ENCODE measurements at places on chromosomes 6 and 20.

DNA sequence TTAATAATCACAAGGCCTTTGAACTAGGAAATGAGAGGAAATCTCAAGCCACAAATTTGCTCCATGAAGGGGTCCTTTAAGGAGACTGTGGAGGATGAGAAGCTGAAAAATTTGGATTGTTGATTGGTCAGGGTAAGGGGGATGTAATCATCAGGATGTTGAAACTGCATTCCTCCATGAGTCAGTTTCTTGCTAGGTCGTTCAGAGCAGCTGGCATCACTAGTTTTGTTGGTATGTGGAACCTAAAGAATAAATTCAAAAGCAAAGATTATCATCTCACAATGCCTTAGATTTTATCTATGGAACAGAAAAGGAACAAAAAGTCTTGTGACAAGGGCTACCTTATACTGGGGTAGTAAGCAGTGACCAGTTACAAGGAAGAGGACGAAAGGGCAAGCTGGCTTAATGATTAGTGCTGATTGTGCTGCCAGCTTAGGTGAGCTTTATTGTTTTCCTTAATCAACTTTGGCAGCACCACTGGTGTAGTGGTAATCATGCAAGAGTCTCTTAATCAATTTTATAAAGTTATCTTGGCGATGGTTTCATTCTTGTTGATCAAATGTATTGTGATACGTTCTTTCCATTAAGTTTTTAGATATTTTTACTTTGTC lies 36.6 kb downstream of the CRISP2 start:
- DNase-seq = no peak

DNA sequence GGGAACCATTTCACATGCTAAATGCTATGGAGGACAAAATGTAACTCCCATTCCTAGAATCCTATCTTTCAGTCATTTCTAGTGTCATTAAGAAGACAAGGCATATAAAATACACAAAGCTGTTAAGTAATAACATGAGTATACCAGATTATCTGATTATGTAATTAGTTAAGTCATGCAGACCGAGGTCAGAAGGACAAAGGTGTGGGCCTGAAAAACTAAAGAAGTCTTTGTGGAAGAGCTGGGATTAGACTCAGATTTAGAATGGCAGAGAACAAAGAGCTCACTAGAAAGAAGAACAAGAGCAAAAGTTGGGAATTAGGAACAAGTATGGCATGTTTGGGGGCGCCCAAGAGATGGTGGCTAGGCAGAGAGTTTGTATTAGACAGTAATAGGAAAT lies 37.0 kb downstream of the EFHC1 start:
- DNase-seq = no peak

DNA sequence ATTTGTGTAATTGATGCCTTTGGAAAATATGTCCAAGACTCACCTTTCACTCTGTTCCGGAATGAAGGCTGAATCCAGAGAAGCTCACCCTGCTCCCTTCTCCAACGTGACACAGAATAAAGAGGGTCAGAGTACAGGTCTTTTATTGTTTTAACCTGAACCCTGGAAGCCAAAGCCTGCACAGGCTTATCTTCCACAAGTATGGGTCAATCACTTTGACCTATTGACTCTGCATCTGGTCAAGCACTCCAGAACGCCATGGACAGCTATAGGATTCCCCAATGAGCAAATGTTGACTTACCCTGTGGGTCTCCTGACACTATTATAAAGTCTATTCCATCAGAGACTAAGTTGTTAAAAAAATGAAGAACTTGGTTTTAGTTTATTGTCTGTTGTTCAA lies 158.4 kb upstream of the MYLIP start:
- no peak for DNase-seq

DNA sequence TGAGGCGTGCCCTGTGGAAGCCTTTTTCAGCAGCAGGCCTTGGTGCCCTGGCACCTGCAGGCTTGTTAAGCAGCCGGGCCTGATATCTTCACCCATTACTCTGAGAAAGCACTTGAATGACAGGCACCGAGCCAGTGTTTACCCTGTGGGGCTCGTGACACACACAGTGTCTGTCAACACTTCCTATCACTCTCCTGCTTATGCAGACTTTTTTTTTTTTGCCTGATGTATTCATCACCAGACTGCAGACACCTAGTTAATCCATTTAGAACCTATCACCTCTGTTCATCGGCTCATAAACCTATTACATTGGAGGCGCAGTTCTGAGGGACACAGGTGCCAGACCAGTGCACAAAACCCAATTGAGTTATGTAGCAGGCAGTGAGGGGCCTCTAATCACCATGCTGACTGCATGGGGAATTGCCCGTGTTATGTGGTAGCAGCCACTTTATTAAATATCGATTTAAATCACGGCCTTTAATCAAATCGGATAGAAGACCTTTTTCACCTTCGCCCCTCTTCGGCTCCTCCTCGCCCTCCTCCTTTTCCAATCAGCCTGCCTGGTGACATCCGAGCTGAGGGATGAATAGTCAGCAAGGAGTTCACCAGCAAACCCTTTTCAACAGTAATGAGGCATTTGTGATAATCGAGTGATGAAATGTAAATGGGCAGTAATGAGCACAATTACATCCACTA lies 962.9 kb upstream of the SLC35B3 start:
- no peak for DNase-seq

DNA sequence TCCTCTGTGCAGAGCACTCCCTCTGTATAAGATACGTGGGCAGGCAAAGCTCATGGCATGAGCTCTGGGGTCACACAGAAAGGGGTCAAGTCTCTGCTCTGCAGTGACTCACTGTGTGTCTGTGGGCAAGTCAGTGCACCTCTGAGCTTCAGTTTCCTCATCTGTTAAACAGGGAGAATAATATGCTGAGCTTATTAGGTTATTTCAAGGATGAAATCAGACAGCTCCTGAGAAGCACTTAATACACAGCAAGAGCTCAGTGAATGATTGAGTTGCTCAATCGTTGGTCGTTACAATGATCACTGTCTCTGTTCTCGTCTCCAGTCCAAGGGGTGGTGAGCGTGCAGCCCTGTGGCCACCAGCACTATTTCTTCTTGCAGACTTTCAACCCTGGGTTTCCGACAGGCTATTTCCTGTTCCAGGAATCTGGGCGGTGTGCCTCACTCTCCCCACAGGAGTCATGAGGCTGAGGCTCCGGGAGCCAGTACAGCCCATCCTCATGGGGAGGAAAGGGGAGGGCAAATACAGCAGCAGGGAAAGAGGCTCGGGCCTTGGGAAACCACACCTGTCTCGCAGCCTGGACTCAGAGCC lies 28.9 kb downstream of the KIAA1755 start:
- no peak for DNase-seq
